ENCODE measurements at places on chromosomes 7 and 10.

GRCh38 chr7:2864204-2864985 lies 20.3 kb upstream of the GNA12 start:
- DNase-seq: no peak

- no peak for DNase-seq
Measured at GRCh38 chr7:128063088-128063487, 31.9 kb upstream of the LRRC4 start.

DNA sequence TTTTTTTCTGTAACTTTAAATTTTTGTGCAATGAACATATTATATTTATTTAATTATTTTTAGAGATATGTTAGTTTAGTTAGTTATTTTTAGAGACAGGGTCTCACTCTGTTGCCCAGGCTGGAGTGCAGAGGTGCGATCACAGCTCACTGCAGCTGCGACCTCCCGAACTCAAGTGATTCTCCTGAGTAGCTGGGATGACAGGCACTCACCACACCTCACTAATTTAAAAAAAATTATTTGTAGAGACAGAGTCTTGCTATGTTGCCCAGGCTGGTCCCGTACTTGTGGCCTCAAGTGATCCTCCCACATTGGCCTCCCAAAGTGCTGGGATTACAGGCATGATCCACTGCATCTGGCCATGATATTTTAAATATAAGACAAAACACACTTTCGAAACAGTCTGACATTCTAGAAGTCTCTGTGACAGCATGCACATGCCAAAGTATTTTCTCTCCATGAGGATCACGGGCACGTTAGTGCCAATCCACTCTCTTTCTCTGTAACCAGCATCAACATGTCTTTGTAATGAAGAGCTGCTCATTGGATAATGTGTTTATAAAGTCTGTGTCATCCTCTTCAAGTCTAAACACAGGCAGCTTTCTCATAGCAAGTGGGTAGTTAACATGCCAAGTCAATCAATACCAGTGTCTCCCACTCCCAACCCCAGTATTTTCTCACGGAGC lies 137.4 kb downstream of the GLI3 start:
- DNase-seq: no peak

DNA sequence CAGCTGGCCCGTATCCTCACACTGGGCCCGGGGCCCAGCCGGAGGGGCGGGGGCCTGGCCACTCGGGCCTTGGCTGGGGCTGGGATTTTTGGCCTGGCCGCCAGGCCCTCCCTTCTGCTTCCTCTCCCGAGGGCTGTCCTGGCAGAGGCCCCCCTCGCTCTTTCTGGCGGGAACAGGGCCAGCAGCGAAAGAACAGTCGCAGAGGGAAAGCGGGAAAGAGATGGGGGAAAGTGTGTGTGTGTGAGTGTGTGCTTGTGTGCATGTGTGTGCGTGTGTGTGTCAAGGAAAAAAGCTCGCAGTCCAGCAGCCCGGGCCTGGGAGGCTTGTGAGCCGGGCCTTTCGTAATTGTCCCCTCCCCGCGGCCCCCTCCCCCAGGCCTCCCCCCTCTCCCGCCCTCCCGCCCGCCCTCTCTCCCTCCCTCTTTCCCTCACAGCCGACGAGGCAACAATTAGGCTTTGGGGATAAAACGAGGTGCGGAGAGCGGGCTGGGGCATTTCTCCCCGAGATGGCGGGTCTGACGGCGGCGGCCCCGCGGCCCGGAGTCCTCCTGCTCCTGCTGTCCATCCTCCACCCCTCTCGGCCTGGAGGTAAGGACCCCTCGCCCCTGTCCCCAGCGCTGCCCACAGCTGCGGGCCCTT lies at the start of gene ELN:
ELN (plus strand) TSS at position 491 of the 638 bp plus-strand sequence; CDS start at position 506, 15 bp downstream.
- no peak for DNase-seq

Measured in activated naive CD8-positive, alpha-beta T cell treated with anti-CD3 and anti-CD28 coated beads, Interleukin-2, amount 50 U/mL, for 16 hours (primary cell).